NCI-H1694 (cell line): ENCODE measurements at places on chromosomes 11 and 22.

GRCh38 chr11:22162756-22163155 lies 30.1 kb upstream of the ANO5 start:
- no peak for DNase-seq

DNA sequence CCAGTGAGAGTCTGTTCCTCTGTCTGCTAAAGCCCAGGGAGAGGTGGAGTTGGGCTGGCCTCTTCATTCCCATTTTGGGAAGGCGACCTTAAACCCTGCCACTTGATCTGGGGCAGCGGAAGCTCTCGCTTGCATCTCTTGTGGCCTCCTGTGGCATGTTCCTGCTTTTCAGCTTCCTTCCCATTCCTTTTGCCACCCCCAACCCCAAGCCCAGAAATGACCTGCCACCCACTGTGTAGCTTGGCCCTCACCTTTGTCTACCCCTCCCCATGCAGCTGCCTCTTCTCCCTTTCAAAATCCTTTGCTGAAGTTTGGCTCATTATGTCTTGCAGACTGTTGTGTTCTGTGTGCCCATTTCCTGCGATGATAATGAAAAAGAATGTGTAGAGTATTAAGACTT lies 110.2 kb downstream of the DBX1 start:
- no peak for DNase-seq

DNA sequence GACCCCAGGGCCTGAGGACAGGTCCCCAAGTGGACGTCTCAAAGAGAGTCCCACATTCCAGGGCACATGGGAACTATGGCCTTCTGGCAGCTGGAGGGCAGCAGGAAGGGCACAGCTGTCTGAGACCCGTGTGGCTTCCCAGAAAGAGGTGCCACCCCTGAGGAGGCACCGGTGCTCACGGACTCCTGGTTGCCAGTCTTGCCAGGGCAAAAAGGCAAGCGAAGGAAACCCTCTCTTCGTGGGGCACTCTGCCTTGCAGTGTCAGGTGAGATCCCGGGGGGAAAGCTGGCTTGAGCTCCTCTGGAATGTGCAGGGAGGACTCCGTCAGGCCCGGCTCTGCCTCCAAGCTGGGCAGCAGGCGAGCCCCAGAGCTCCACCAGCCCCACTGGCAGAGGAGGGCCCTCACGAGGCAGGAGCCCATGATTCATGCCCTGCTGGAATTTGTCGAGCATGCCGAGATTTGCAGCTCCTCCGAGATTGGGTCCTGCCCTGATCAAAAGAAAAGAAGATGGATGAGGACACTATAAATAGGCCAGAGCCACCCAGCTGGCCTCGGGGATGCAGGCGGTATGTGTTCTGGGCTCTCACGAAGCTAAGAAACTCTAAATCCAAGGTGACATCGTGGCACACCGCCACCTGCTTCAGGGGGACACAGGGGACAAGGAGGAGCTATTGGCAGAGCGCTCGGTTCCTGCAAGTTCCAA lies 9.9 kb upstream of the CELSR1 start:
- DNase-seq = no peak

DNA sequence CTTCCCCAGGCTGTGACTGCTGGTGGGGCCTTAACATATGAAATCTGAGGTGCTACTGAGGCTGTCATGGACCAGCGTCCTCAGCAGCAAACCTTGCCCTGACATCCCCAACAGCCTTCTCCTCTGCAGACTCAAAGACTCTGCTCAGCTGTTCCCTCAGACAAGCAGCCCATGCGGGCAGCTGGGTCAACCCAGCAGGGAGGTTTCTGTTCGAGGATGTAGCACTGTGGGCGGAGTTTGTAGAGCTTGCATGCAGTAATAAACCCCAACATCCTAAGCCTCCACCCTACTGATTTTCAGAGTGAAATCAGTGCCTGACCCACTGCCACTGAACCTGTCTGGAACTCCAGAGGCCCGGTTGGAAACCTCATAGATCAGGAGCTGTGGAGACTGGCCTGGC lies 88.8 kb upstream of the XKR3 start:
- no peak for DNase-seq

- no peak for DNase-seq
Measured at GRCh38 chr22:35116269-35116668, 50.3 kb downstream of the ISX start.

DNA sequence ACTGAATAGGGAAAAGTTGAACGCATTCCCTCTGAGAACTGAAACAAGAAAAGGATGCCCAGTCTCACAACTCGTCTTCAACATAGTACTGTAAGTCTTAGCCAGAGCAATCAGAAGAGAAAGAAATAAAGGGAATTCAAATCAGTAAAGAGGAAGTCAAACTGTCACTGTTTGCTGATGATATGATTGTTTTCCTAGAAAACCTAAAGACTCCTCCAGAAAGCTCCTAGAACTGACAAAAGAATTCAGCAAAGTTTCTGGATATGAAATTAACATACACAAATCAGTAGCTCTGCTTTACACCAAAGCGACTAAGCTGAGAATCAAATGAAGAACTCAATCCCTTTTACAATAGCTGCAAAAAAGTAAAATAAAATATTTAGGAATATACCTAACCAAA lies 471.2 kb upstream of the CNTN5 start:
- no peak for DNase-seq

DNA sequence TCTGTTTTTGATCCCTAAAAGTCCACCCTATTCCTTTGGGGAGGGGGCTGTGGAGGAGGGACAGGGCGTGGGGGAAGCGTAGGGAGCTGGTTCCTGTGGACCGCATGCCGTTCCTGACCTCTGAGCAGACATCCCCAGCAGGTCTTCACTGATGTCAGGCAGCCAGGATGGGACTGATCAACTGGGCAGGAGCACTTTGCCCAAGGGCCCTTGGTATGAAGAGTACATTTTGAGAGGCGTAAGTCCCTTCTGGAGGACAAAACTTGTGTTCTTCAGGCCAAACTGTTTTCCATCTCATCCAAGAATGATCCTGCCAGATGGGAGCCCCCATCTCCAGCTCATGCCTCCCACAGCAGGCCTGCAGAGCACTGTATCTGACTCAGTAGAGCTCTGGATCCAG lies 80.9 kb upstream of the NARS2 start:
- DNase-seq = no peak

GRCh38 chr11:130208241-130209127 lies 48.9 kb downstream of the ST14 start:
- no peak for DNase-seq

- DNase-seq = peak; percentile 23
Measured at GRCh38 chr22:46935506-46936377, 173.3 kb downstream of the TBC1D22A start.

GRCh38 chr11:5499671-5500070 lies 10.1 kb downstream of the UBQLN3 start:
- DNase-seq = no peak

DNA sequence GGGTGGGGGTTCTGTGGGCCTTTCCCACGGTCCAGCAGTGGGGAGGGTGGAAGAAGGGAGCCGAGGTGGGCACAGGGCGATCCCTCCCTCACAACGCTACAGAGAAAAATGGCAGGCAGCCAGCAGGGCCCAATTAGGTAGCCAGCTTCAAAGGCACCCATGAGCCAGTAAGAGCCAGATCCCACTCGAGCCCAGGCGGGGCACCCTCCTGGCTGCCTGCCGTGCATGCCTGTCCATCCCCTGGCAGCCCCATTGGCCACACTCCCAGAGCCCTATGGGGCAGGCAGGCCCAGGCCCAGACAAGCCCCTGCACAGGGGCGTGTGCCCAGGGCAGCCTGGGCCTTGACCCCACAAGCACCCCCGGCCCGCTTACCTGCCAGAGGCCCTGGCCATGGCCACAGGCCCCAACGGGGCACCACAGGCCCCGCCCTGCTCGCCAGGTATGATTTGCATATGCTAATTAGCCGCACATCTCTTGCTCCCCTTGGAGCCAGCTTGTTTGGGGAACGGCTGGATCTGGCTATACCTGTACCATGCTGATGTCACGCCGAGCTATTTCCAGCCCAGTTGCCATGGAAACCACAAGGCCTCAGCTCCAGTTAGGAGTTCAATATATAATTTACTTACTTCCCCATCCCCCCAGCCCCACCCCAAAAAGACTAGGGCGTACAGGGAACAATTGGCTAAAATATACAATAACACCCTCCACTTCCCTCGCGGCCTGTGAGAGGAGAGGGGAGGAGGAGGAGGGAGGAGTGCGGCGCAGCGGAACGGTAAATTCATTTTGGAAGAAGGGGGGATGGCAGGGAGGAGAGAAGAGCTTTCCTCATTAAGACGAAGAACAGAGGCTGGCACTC lies 47.5 kb upstream of the TCF20 start:
- DNase-seq = peak; percentile 30

GRCh38 chr11:2664376-2664775 lies 35.4 kb downstream of the KCNQ1OT1 start:
- no peak for DNase-seq

DNA sequence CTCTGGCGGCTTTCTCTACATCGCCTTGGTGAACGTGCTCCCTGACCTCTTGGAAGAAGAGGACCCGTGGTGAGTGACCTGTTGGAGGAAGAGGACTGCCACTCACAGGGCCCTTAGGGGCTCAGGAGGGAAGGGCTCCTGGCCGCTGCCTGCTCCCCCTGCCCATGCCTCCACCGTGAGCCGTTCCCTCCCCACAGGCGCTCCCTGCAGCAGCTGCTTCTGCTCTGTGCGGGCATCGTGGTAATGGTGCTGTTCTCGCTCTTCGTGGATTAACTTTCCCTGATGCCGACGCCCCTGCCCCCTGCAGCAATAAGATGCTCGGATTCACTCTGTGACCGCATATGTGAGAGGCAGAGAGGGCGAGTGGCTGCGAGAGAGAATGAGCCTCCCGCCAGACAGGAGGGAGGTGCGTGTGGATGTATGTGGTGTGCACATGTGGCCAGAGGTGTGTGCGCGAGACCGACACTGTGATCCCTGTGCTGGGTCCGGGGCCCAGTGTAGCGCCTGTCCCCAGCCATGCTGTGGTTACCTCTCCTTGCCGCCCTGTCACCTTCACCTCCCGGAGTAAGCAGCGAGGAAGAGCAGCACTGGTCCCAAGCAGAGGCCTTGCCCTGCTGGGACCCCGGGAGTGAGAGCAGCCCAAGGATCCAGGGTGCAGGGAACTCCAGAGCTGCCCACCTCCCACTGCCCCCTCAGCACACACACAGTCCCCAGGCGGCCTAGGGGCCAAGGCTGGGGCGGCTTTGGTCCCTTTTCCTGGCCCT lies 6.9 kb downstream of the SLC39A13 start:
- DNase-seq = no peak

GRCh38 chr11:77199137-77199745 lies 71.2 kb downstream of the MYO7A start:
- DNase-seq = no peak

- DNase-seq = no peak
Measured at GRCh38 chr11:86176165-86176884, 68.2 kb upstream of the EED start.

GRCh38 chr11:9736365-9736764 lies 72.5 kb downstream of the SWAP70 start:
- DNase-seq = no peak

DNA sequence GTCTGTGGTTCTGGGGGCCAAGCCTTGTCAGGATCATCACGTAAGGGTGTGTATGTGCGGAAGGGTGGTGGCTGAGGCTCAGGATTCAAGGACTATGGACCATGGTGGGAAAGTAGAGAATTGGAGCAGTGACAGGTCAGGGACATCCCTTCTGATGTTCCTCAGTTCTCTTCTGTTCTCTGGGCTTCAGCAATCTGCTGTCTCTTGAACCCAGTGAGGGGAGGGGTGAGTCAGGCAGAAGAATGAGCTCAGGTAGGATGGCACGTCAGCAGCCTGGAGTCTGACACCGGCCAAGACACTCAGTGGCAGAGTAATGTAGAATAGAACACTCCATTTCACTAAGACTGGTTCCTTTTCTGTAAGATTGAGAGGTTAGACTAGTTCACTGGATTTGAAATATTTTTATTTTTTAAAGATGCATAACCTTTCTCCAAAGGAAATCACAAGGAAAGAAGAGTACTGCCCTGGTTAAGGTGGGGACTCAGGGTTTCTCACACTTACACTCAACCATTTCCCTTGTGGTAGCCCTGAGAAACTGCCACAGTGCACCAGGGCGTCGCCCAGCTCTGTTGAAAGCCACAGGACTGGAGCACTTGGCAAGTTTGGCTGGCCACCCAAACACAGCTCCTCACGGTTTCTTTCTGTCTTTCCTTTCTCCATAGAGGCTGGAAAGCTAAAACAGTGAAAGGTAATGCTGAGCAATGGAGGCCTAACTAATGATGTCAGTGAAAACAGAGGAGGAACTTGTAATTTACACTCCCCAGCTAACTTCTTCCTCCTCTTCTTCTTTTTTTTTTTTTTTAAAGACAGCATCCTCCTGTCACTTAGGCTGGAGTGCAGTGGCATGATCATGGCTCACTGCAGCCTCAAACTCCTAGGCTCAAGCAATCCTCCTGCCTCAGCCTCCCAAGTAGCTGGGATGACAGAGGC lies 23.1 kb upstream of the MICAL2 start:
- no peak for DNase-seq

GRCh38 chr11:122229078-122229477 lies 113.1 kb upstream of the BLID start:
- DNase-seq = no peak

GRCh38 chr11:69048031-69048693 lies 570 bp upstream of the TPCN2 start:
- no peak for DNase-seq

DNA sequence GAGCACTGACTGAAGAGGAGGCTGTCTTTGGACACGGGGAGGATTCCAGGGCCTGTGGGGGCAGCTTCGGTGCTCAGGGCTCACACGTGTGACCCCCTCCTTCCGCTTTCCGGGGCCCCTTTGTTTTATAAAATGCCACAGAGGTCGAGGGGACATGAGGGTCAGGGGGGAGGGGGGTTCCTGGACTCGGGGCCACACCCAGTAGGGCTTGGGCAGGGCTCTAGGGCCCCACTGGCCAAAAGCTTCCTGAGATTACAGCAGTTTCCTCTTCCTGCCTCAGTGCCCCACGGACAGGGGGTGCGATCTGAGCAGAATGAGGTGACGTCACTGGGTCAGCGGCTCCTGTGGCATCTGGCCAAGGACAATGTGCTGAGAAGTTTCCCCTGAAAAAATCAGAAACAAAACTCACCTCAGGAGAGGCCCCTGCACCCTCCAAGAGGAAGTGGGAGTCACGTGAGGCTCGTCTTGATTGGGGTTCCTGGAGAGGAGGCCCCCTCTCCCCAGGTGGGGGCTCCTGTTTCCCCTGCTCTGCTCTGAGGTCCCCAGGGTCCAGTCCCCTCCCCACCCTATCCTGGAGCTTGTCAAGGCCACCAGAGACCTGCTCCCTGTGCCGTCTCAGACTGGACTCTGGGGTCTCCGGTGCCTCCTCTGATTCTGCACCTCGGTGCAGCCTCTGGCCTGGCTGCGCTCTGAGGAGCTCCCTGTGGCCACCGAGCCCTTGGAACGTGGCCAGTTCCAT lies 6.4 kb upstream of the IFITM3 start:
- DNase-seq = no peak

GRCh38 chr11:117925198-117925925 lies 3.8 kb downstream of the TMPRSS13 start:
- no peak for DNase-seq

- DNase-seq = no peak
Measured at GRCh38 chr11:66176650-66177049, 91.8 kb upstream of the RAB1B start.

- DNase-seq = peak; percentile 29
Measured at GRCh38 chr11:124800226-124800929, at the start of gene MSANTD2. TSS of gene MSANTD2 (minus strand) at chr11:124800406. CDS start at chr11:124800380, 26 bp downstream.
